Cortex of kidney (tissue), 1 donor: ENCODE measurements at places on chromosomes 5 and 9.

- no peak for DNase-seq
Measured at GRCh38 chr5:419970-420369, 23.0 kb upstream of the EXOC3 start.

- DNase-seq = no peak
Measured at GRCh38 chr5:81239613-81240012, 6.5 kb downstream of the CKMT2 start.

- DNase-seq = no peak
Measured at GRCh38 chr9:137986268-137987099, 108.9 kb downstream of the CACNA1B start.

- DNase-seq = no peak
Measured at GRCh38 chr9:36402536-36402935, 2.5 kb upstream of the RNF38 start.

DNA sequence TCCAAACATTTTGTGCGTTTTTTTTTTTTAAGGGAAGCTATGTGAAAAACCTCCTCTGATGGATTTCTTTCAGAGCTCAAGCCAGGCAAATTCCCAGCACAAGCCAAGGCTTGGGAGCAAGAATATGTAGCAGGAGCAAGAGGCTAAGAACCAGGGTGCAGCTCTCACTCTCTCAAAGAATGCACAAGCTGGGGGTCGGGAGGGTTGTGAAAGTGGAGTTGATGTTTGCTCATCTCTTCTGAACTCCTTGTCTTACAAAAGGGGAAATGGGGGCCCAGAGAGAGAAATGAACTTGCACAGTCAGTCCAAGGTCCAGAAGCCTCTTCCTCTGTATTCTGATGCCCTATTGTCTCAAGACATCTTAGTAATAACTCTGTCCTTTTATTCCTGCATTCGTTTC lies 7.7 kb upstream of the TRAF1 start:
- DNase-seq = no peak

DNA sequence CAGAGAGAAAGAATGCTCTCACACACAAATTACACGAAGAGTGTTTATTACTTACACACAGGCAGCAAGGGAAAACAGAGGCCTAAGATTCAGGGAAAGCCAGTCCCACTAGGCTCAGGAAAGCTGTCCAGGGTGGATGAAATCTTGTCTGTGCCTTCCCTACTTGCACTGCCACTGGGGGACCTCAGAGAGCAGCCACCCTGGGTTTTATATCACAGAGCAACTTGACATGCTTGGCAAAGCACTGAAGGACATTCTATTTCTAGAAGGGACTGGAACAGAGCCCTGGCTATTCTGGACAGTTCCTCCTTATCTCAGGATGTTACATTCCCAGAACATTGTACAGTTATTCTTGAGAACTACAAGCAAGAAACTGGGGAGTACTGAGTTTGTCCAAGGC lies 7.5 kb upstream of the PRSS3 start:
- DNase-seq = no peak

- DNase-seq = no peak
Measured at GRCh38 chr5:104045987-104046386, 483.4 kb upstream of the NUDT12 start.

GRCh38 chr5:128426090-128426534 lies 111.9 kb downstream of the FBN2 start:
- DNase-seq = no peak

- no peak for DNase-seq
Measured at GRCh38 chr9:111005746-111006470, 32.4 kb downstream of the LPAR1 start.

DNA sequence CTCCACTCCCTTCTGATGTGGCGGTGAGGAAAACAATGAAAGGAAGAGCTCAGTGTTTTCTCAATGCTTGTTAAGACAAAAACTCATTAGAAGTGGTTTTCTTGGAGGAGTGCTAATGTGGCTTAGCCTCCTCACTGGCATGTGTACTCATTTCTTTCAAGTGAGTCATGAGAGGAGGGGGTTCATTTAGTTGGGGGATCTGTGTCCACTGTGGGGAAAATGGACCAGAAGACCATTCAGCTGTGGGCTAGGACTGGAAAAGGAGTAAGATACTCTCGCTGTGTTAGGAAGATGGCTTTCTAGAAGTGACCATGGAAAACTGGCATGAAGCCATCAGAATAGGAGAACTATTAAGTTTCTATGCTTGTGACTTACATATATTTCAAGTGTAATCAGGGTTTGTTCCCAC lies 23.5 kb downstream of the KLF9 start:
- no peak for DNase-seq

GRCh38 chr9:84742261-84742660 lies 72.7 kb downstream of the NTRK2 start:
- no peak for DNase-seq

GRCh38 chr5:139014726-139015125 lies 139.6 kb upstream of the LRRTM2 start:
- no peak for DNase-seq

DNA sequence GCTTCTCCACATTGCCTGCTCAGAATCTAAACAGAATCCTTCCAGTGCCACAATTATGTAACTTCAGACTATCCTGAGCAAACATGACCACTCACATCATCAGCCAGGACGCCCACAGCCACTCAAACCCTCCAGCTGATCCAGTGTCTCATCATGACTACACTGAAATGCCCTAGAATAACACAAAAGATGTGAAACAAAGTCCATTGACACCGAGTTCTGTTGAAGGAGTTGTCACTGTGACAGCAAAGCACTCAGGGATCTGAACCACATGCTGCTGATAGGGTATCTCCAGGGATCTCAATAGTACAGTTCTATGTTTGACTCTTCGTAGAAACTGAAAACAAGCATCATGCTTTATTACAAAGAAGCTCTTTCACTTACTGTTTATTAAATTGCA lies 150.2 kb downstream of the GABBR2 start:
- DNase-seq = no peak

DNA sequence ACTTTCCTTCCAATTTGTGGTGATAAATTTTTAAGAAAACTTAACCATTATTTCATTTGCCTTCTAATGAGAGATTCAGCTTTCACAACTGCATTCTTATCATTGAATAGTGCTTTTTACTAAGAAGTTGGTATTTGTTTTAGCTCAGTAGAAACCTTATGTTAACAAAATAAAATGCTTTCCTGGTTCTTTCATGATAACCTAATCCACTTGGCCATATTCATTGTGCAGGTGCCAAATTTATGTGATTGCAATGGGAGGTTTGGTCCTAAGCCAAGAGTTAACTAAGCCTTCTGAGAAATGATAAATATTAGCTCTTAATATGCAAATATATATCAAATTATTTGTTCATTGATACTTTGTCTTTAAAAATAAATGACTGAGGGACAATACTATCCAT lies 141.1 kb upstream of the TLE4 start:
- no peak for DNase-seq

DNA sequence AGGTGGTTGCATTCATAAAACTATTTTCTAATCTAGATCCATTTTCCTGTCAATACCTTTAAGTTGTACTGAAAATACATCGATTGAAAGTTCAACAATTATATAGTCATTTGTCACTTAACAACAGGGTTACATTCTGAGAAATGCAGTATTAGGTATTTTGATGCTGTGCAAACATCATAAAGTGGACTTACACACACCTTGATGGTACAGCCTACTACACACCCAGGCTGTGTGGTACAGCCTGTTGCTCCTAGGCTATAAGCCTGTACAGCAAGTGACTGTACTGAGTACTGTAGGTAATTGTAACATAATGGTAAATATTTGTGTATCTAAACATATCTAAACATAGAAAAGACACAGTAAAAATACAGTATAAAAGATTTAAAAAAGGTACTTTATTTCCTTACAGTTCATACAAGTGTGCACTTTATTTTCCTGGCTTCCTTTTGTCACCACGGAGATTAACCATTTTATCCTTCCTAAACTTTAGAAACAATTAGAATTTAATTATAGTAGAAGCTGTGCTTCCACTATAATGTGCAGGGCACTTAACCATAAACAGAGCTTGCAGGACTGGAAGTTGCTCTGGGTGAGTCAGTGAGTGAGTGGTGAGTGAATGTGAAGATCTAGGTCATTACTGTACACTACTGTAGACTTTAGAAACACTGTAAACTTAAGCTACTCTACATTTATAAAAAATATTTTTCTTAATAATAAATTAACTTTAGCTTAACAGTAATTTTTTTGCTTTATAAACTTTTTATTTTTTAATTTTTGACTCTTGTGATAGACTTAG lies 42.9 kb upstream of the MEF2C start:
- no peak for DNase-seq

- no peak for DNase-seq
Measured at GRCh38 chr5:9140711-9141110, 405.2 kb downstream of the SEMA5A start.

DNA sequence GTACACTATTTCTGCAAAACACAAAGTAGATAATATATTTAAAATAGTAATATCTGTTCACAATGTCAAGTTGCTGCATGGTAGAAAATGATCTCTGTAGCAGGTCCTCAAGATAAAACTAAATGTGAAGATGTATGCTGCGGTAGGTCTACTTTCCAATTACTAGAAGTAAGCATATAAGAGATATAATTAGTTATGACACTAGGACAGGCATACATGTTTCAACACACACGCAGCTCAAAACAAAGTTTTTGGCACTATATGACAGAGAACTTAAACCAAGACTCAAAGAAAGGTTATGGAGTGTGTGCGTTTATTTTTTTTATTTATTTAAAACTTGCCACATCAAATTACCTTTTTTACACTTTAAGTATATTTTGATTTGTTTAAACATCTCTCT lies 23.5 kb downstream of the BNC2 start:
- DNase-seq = no peak

DNA sequence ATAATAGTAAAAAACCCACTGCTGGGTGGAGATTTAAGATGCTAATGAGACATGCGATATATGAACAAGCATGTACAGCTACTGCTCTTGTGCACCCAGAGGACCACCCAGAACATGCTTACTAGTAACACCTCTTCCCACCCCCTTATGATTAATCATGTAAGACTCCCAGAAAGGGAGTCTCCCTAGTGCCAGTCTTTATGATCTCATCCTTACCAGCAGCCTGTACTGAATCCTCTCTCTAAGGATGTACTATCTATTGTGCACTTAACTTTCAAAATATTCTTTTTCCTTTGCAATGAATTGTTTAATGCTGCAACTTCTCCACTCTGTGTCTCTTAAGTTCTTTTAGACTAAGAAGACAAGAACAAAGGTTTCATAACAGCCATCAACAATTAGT lies 9.1 kb upstream of the MAT2B start:
- DNase-seq = no peak

DNA sequence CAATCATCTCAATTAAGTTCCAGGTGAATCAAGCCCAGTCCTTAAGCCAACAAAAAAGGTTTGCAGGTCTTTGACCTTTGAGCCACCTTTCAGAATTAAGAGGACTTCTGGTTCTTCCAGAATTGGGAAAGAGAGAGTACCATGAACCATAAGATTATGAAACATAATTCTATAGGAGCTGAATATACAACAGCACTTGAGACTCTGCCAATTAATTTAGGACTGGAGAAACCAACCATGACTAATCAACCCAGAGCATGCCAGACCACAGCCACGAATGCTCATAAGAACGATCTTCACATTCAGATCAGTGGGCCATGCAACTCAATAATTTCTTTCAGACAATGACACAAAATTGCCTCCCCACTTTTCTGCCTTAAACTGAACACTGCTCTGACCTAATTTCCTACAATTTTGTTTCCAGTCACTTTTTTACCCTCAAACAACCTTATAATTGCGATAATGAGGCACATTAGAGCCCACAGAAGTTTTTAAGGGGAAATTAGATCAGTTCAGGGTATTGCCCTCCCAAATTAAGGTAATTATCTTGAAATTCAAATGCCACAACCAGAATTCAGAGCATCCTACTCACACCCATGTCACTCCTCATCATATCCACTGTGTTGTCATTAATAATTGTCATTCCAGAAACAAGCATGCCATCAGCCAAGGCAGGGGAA lies 213.4 kb downstream of the ATPSCKMT start:
- no peak for DNase-seq

DNA sequence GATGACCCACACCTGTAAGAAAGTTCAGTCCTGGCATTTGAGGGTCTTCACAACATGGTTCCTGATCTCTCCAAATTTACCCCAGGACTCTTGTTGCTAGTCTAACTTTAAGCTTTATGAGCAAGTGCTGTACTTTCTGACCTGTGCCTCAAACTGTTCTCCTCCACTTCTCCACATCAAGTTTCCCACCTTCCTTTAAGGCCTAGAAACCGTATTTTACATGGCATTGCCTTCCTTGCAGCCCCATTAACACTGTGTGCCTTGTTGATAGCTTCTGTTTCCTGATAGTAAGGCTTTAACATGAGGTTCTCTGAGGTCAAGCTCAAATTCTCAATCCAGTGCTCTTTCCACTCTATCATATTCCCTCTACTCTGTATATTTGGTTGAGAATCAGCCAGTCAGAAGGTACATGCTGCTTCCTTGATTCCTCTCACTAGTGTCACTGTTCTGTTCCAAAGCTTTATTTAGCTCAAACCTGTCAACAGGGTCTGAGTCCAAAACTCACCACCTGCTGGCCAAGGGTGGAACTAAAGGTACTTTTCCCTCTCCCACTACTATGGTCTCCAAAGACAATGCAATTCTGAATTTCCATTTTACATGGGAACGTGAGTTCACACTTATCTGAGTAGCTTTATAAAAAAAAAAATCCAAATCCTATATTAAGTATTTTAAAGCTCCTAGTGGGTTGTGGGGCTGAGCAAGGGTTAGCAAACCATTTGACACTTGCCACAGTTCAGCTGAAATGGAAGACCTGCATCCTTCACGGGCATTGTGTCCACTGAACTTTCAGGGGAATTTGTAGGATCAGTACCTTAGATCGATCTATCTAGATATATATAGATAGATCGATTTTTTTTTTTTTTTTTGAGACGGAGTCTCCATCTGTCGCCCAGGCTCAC lies 21.1 kb downstream of the VCP start:
- no peak for DNase-seq

GRCh38 chr5:36777105-36777757 lies 99.3 kb upstream of the NIPBL start:
- DNase-seq = no peak

DNA sequence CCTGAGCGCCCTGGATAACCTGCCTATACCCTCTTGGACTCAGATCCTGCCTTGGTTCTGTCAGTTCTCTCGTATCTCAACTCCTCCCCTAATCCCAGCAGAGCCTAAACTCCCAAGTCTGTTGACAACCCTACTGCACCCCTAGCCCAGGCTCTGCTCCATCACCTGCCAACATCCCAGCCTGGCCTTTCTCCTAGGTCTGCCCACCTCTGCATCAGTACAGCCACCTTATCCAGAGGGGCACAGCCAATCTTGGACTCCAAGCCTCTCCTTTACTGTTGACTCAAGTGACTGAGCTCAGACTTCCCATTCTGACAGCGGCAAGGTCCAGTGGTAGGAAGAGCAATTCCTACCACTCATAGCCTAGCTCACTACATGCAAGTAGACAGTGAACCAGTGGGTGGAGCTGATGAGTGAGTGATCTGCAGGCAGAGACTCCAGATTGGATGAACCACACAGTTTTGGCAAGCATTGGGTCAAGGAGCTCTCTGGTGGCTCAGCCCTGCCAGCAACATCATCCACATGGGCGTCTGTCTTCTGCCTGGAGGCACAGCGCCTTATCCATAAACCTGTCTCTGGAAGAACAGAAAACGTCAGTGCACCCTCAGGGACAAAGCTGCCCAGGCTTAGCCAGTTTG lies 26.5 kb downstream of the TRMO start:
- no peak for DNase-seq
